ENCODE measurements at places on chromosomes 6 and 20.

DNA sequence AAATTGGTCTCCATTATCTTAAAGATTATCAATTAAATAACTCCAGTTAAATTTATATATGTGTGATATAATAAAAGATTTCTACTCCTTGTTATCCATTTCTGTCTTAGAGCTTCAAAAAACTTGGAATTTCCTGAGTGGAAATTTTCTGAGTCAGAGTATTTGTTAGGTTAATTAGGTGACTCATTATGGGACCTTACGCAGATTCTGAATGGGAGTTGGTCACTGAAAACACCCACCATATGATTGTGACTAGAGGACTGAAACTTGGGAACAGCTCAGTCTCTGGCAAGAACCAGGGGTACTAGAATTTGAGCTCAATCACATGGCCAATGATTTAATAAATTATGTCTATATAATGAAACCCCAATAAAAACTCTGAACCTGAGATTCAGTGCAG lies 125.4 kb upstream of the HMGCLL1 start:
- no peak for DNase-seq

- DNase-seq: no peak
These were observed 84.5 kb upstream of the QKI start for GRCh38 chr6:163329991-163330390.

- peak; percentile 86 for DNase-seq
These were observed 592 bp upstream of the CDYL start for GRCh38 chr6:4775494-4776130.

DNA sequence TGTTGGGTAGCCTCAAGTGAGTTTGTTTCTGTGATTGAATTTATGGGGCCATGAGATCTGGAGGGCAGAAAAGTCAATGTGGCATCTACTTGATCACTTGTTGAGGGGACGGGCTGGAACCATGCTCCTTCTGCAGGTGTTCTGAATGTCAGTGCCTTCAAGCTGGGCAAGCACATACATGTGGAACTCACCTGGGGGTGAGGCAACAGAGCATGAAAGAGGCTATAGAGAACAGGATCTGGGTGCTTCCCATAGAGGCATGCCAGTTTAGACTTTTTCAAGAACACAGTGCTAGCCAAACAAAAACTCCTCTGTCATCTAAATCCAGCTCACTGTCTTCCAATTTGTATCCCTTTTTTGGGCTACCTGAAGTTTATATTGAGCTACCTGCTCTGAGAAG lies 77.8 kb upstream of the SLC35B3 start:
- no peak for DNase-seq

- DNase-seq: no peak
These were observed 14.1 kb upstream of the PARD6B start for GRCh38 chr20:50717312-50717711.

DNA sequence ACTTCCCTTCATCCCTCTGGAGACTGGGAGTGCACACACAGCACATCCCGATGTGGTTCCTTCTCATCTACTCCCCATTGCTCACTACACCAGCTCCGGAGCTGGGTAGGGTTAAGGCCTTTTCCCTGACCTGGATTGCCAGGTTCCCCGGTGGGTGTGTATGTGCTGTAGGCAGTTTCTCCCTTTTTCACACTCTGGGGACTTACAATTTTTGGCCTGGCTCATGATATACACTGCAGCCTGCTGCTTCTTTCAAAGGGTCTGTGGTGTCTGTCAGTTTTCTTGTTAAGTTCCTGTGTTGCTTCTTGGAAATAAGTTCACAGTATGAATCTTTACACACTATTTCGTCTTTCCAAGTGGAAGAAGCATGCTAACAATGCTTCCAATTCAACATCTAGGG lies 405.5 kb downstream of the UTRN start:
- DNase-seq: no peak

- no peak for DNase-seq
These were observed 67.6 kb downstream of the B4GALT5 start for GRCh38 chr20:49646126-49646525.

- no peak for DNase-seq
These were observed 263.6 kb downstream of the CD83 start for GRCh38 chr6:14380901-14381828.

GRCh38 chr6:79250107-79250514 lies 15.6 kb upstream of the HMGN3 start:
- no peak for DNase-seq

- no peak for DNase-seq
These were observed 9.8 kb downstream of the PREX1 start for GRCh38 chr20:48818031-48818370.

DNA sequence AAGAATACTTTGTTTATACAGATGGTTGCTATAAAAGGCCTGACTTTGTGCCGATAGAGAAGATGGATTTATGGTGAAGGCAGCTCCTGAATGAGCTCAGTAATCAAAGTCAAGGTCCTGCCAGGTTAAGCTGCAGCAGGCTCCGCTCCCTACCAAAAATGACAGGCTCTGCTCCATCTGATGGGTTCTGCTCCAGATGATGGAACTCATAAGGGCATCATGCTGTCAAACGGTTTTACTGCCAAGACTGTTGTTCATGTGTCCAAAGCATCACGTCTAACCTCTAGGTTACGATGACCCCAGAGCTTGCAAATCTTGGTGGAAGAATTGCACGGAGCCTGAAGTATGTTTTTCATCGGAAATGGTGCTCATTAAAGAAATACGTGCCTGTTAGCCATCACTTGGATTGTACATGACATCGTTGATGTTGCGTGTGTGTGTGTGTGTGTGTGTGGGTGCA lies 19.2 kb upstream of the PTGIS start:
- DNase-seq: no peak

- DNase-seq: no peak
These were observed 80.7 kb upstream of the MYLIP start for GRCh38 chr6:16048221-16048620.

Measured in lower lobe of right lung (tissue), 2 donors.